Central memory CD4-positive, alpha-beta T cell (primary cell): ENCODE measurements at places on chromosomes 12 and 14.
A peak's percentile ranks its signal among the peaks of the same experiment; 100 is the strongest.

DNA sequence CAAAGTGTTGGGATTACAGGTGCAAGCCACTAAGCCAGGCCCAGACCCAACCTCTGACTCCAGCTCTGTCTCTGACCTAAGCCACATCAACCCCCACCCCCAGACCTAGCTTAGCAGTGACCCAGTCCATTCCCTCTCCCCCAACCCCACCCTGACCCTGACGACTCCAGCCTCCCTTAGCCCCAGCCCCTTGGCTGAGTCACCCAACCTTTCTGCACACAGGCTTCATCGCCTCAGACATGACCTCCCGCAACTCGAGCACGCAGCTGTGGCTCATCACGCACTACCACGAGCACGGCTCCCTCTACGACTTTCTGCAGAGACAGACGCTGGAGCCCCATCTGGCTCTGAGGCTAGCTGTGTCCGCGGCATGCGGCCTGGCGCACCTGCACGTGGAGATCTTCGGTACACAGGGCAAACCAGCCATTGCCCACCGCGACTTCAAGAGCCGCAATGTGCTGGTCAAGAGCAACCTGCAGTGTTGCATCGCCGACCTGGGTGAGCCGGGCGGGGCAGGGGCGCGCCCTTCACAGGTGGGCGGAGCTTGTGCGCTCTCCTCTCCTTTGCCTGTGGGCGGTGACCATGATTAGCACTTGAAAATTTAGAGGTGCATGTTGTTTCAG, 7.8 kb downstream of the ACVRL1 start:
- no peak for DNase-seq

DNA sequence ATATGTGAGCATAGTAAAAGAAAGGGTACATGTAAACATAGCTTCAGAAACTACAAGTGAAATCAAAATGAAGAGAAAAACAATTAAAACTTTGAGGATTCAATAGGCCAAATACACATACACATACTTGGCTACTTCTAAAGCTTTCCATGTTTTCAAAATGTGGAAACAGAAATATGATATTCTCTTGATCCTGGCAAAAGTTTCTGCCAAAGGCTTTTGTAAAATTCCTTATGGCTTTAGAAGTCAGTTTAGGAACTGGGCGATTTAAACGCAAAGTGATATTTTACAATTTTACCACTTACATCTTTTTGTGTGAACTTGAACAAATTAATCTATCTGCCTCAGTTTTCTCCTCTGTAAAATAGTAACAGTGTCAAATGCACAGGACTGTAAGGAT, 756.4 kb downstream of the C12orf50 start:
- no peak for DNase-seq

DNA sequence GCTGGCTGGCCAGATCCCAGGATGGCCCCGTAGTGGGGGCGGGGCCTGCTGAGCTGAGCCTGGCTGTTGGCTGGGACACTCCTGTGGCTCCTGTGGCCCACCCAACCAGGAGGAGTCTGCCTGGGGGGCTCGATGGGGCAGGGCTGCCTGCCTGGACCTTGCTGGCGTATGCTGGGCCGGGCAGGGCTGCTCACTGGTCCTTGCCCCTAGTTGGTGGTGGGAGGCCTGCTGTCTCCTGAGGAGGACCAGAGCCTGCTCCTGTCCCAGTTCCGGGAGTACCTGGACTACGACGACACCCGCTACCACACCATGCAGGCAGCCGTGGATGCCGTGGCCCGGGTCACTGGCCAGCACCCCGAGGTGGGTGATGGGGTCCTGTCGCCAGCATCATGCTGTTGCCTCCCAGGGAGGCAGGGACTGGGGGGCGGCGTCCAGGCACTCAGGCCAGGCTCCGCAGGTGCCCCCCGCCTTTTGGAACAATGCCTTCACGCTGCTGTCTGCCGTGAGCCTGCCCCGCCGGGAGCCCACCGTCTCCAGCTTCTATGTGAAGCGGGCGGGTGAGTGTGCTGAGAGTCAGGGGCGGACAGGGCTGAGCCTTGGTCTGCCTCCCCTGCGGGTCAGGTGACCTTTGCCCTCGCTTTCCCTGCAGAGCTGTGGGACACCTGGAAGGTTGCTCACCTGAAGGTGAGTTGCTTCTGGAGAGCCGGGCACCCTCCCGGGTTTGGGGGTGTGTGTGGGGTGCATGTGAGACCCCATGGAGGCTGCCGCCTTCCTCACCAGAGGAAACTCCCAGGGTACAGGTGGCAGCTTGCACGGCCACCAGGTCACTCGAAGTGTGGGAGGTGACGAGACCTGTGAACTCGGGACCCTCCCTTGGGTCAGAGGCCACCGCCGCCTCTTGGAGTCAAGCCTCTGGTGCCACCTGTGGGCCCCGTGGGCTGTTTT, 3.4 kb downstream of the NOC4L start:
- DNase-seq: no peak

- DNase-seq: no peak
These were observed 68.6 kb downstream of the NUAK1 start for GRCh38 chr12:106070147-106070546.

GRCh38 chr14:99784508-99784907, 8.7 kb upstream of the EML1 start:
- no peak for DNase-seq

GRCh38 chr12:100758083-100758482, 36.5 kb upstream of the ANO4 start:
- no peak for DNase-seq

DNA sequence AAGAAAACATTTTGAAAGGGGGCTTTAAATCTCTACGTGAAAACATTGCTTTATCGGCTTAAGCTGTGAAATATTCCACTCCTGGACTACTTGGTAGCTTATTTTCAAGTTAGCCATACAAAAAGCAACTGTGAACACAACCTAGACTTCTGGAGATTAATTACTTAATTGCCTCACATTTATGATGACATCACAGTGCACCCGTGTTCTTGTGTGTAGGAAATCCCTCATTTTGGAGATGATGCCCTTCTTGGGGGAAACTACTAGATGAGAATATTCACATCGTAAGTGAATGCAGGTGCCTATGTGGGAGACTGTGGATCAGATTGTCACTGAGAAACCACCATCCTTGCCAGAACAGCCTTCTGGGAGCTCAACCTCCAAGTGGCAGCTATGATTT, 10.5 kb upstream of the B4GALNT3 start:
- no peak for DNase-seq

DNA sequence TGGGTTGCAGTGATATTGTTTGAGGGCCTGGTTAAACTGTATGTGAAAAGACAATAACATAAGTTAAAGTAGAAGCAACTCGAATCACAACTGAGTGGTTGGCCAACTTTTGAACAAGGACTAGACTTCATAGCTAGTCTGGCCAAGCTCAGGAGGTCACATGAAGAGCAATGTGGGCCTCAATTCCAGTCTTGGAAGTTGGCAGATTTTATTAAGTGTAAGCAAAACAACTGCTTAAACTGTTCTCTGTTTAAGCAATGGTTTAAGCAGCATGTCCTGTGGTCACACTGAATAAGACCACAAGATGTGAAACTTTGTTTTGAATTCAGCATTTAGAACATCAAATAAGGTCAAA, 100.4 kb downstream of the TMTC3 start:
- DNase-seq: no peak

GRCh38 chr12:1926251-1926657, 7.8 kb upstream of the CACNA2D4 start:
- no peak for DNase-seq

DNA sequence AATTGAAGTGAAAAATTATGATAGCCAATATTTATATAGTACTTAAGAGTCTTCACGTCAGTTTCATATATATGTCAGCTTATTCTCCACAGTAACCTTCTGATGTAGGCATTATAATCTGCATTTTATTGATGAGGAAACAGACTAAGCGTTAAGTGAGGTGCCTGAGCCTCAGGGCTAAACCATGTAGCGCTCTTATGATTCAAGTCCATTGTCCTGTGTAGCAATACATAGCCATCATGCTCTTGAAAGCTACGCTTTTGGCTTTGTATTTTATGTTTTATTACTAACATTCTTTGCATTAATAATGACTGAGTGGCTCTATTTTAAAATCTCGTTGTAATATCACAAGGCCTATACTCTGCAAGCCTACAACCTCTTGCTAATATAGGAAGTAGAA, 79.0 kb downstream of the ANO6 start:
- no peak for DNase-seq

- DNase-seq: no peak
These were observed 176.4 kb downstream of the ANO2 start for GRCh38 chr12:5768581-5769196.

GRCh38 chr14:101979666-101980065, 15.3 kb downstream of the DYNC1H1 start:
- DNase-seq: no peak

GRCh38 chr14:101027966-101028365, 124.4 kb upstream of the RTL1 start:
- no peak for DNase-seq

DNA sequence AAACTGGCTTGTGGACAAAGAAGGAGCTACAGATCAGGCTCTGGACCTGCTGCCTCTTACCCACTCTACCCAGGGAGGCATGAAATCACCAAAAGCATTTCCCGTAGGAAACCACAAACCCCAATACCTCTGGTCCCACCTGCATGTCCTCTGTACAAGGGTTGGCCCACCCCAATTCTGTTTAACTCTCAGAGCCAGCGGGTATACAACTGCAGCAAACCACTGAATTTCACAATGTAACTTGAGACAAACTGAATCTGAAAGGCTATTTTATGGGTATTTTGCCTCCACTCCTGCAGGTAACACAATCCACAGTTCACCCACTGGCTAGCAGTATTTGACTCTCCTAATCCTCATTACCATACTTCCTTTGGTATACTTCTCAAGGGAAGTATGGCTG, 16.5 kb downstream of the SIX1 start:
- no peak for DNase-seq

DNA sequence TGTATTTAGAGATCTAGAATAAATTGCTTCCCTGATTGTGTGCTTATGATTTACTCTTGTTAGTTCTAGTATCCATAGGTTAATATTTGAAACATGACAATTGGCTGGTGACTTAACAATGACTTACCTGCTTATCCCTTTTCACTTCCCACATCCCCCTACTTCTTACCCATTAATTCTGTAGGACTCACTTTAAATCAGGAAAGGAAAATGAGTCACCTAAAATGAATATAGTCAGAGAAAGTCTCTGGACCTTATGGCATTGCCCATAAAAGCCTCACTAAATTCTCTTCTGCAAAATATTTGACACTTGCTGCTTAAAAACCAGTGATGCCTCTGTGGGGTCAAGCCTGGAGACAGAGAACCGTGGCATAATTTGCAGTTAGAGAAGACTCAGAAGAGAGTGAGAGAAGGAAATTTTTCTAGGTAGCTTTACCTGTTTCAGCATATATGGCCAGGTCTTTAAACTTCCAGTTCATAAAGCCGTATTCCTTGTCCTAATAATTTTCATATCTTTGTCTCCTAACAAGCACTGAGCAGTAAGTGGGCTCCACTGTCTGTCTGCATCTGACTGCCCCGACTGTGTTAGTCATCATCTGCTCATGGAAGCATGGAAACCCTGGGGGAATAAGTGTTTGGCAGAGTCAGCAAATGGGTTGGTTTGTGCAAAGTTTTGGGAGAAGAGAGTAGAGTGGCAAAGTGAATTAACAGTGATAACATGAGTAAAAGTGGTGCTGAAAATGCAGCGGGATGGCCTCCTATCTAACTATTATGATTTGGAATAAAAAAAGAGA, 294.4 kb downstream of the AKAP6 start:
- DNase-seq: no peak

DNA sequence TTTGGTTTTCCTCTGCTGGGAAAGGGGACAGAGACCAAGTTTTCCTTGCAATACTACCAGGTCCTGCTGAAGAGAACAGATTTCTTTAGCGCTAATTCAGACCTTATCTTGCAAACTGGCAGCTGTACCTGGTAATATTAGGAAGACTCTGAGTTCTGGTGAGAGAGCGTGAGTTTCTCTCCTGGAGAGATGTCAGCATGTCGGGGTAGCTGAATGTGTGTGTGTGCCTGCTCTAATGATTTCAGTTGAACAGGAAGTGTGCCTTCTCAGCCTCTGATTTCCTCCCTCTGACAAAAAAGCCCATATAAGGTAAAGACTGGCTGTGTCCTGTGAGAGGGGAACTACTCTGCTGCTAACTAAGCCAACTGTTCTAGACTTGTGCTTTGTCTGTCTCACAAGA, 10.3 kb upstream of the ERP27 start:
- peak; percentile 81 for DNase-seq

DNA sequence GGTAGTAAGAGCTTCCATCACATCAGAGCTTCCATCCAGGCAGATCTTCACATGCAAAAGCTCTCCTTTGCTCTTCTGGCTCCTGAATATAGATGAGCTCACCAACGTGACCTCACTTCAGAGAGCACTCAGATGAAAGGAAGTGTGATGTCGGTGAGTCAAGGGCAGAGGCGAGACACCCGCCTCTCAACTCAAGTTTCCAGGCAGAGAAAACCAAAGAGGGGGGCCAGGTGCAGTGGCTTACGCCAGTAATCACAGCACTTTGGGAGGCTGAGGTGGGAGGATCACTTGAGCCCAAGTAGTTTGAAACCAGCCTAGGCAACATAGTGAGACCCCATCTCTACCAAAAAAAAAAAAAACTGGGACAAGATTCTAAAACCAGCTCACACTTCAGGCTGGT, 126.9 kb downstream of the DUSP6 start:
- peak; percentile 65 for DNase-seq
